Activated CD4-positive, alpha-beta T cell treated with anti-CD3 and anti-CD28 coated beads for 4 hours (primary cell): ENCODE measurements at places on chromosomes 12 and 14.

DNA sequence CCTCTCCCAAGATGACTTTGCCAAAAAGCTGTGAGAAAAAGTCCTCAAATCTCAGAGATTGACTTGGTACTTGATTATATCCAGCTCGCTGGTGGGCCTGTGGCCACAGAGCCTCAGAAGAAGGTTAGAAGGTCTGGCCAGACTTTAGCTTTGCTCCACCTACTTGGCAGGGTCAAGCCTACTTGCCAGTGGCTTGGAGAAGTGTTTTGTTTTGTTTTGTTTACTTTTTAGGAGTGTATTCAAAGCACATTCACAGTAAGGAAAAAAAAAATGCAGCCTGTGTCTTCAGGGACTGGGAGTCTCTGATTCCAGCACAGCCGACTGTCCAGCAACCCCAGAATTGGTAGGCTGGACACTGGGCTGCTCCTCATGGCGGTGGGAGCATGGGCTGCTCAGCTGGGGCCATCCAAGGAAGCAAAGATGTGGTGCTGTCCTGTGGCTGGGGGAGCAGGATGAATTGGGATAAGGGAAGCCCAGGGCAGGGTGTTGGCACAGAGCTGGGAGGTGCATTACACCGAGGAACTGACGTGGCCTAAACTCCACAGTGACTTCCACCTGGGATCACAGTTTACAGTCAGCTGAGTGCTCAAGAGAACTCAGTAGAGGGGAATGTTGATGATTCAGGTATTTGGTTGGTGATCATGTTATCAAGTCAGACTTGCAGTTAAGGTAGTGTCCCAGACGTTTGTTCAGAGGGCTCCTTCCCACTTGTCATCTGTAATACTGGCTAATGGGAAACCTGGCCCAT is 73.5 kb downstream of the PPP2R5C start:
- DNase-seq, result no peak

DNA sequence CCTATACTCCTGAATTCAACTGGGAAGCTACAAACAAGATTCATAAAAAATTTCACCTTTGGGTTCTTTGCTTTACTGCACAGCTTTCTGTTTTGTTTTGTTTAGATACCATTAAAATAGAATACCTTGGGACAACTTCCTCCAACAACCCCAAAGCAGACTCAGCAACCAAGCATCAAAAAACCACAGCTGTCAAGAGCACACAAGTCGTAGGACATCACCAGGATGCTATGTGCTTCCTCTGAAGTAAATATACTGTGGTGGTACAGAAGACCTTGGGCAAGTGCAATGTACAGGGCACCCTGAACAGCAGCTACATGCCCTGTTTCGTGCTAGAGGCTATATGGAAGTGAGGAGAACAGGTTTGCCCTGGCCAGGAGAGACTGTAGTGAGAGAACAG is 359.3 kb downstream of the BCL11B start:
- DNase-seq, result no peak

GRCh38 chr12:4084573-4084972 is 189.0 kb upstream of the CCND2 start:
- DNase-seq, result no peak

DNA sequence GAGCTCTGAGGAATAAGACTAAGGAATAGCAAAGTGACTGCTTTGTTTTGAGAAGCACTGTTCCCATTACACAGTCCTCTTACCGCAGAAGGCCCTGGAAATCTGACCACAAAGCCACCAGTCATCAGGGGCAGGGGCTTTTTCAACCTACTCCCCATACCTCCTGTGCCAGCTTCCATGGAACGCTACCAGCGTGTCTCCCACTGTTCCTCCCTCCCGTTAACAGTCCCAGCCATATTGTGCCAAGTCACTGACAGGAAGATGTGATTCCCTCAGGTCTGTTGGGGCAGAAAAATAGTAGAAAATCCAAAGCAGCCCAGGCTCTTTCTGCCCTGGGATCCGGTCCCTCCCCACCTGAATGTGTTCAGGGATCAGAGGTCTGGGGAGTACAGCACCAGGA is 46.6 kb upstream of the VPS33A start:
- no peak for DNase-seq

DNA sequence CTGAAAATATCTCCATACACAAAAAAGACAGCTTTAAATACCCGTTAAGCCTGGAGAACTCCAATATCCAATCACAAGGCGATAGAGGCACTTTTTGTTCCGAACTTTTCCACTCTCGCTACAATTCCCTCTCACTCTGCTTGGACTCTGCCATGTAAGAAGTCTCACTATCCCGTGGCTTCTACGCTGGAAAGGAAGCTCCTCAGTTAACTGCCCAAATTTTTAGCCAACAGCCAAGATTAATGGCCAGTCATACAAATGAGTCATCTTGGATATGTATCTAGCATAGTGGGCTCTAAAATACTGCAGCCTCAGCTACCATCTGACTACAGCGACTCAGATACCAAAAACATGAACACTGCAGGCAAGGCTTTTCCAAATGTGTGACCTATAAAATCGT is 45.5 kb upstream of the RERGL start:
- no peak for DNase-seq

DNA sequence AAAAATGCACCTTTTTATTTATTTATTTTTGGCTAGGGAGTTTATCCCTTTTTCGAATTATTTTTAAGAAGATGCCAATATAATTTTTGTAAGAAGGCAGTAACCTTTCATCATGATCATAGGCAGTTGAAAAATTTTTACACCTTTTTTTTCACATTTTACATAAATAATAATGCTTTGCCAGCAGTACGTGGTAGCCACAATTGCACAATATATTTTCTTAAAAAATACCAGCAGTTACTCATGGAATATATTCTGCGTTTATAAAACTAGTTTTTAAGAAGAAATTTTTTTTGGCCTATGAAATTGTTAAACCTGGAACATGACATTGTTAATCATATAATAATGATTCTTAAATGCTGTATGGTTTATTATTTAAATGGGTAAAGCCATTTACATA is 14.9 kb upstream of the SNAPC1 start:
- DNase-seq, result no peak

GRCh38 chr12:67410667-67411067 is 141.5 kb downstream of the CAND1 start:
- DNase-seq, result no peak

- DNase-seq, result no peak
Observed at GRCh38 chr12:22105542-22105941, 59.5 kb downstream of the CMAS start.

DNA sequence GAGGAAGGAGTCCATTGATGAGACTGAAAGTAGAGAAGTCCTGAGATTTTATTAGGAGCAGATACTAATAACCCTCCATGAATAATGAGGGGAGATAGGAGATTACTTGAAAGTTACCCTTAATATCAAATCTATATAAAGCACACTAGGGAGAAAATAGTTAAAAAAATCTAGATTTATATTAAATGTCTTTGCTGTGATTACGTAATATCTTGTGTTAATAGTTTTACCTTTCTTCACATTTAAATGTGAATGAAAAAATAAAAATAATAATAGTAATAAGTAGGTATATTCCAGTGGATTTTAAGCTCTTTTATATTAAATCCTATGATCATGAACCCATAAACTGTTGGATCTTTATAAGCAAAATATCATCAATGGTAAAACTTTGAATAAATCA is 267.3 kb upstream of the SYT10 start:
- DNase-seq, result no peak

DNA sequence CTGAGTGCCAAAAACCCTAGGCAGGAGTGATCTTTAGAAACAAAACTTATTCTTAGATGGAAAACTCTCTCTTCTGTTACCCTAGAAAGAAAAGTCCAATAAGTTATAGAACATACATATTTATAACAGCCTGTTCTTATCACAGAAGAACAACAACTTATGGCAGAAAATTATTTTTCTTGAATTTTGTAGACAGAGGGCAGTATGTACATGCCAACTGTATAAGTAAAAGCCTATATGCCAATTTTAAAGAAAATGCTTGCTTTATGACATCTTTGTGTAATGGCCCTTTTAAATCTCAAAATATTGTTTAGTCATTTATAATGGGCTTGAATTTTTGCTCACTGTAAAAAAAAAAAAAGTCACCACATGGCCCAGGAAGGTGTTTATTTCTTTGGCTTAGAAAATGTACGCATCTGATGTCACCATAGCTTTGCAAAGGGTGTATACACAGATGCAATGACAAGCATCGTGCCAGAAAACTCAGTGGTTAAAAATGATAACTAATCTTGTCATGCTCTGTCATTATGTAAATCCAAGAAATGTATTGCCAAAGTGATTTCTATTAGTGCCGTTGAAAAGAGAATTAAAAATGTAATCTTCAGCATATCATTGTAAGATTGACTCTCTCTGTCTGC is 38.3 kb upstream of the GRIP1 start:
- DNase-seq, result no peak

DNA sequence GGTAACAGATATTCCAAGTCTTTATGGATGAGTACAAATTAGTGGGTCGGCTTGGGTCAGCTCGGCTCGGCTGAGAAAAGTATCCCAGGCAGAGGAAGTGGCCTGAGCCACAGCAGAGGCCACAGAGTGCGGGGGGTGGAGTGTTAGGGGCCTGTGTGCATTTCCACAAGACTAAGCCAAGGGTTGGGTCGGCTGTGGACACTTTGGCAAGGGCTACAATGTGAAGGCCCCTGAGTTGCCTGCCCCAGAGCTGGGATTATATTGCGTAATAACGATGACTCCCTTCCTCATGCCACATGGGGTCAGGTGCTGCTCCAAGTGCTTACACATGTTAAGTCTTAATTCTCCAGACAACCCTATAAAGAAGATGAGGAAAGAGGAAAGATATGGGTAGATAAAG is 11.4 kb downstream of the EVL start:
- no peak for DNase-seq

GRCh38 chr12:75944905-75945432 is 86.6 kb downstream of the PHLDA1 start:
- no peak for DNase-seq

DNA sequence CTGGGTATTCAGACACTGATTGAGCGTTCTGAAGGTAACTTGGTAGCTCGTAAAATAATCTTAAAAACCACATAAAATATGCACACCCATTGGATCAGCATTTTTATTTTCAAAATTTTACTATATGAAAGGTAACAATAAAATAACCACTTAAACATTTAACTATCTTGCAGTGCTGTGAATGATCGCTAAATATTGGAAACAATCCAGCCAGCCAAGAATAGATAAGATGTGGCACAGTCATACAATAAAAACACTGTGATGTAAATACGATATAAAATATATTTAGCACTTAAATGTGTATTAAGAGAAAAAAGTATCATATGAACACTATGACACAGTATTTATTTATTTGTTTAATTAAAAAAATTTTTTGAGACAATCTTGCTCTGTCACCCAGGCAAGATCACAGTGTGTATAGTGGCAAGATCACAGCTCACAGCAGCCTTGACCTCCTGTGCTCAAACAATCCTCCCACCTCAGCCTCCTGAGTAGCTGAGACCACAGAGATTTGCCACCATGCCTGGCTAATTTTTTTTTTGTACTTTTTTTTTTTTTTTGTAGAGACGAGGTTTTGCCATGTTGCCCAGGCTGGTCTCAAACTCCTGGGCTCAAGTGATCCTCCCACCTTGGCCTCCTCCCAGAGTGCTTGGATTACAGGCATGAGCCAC is 39.4 kb downstream of the SDR9C7 start:
- no peak for DNase-seq

- no peak for DNase-seq
Observed at GRCh38 chr14:91118511-91119068, 4.7 kb downstream of the DGLUCY start.

- no peak for DNase-seq
Observed at GRCh38 chr12:72747111-72747849, 475.1 kb downstream of the TRHDE start.

DNA sequence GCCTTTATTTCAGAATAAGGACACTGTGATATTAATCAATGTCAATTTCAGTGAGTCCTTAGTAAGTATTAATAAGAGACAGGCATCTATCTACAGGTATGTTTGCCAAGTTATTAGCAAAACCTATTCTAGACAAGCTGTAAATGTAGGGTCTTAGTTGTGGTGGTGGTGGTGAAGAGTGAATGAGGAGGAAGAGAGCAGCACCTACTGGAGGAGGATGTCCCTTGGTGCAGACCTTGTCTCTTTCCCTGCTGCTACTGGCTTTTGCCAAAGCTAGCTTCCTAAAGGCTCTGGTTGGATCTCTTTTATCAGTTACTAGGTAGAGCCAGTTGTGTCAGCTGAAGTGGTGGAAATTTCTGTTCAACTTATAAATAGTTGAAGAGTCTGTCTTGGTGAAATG is 304.8 kb upstream of the ATP2B1 start:
- DNase-seq, result no peak

GRCh38 chr12:50402264-50403000 is 1.7 kb downstream of the LARP4 start:
- DNase-seq, result no peak

- DNase-seq, result no peak
Observed at GRCh38 chr12:3473171-3473570, 17.8 kb upstream of the PRMT8 start.

DNA sequence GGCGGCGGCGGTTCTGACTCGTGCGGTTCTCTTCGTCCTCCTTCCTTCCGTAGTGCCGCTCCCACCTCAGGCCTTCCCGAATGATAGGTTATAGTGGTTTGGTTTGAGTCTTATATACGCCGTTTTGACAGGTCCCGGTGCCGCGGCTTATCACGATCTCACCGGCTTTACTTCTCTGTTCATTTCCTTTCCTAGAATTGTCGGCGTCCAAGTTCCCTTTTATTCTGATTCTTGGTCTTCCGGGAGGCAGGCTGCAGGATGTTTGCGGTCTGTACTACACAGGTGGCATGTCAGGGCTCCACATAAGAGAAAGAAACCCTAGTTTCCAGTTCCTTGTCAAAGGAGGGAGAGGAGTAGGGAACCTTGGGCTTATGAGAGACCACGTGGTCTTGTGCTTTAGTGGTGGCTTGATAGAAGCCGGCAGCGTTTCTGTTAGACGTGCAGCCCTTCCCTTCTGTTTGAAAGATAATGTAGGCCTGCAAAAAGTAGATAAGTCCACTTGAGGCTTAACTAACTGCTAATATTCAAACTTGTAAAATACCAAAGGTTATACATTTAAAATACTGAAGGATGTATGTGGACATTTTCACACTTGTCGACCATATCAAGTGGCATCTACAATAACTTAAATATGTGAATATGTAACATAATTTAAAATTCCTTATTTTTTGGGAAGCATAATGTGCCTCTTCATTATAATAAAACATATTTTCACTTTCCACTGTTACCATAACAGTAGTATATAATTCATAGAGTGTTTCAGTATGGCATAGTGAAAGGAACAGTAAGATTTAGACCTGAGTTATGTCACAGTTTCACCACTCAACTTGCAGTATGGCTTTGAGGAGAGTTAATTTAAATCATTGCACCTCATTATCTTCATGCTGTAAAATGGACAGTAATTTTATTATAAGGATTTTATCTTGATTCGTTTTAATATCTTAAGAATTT is 804 bp downstream of the USP15 start:
- peak; percentile 61 for DNase-seq

DNA sequence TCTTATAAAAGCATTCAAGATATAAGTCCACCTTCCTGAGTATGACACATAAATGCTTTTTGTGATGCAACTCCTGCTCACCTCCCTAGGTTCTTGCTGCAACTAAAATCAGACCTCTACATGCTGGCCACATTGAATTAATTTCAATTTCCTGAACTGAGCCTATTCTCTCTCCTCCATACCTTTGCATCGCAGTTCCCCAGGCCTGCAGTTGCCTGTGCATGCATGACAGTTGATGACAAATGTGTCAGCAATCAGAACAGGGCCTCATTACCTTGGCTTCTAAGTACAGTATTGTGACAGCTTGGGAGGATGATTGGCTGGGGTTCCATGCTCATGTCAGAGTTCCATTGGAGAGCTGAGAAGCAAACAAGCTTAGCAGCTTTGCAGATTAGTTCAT is 3.9 kb upstream of the TM7SF3 start:
- DNase-seq, result no peak

- DNase-seq, result no peak
Observed at GRCh38 chr14:94478420-94478819, 2.4 kb upstream of the SERPINA9 start.

- no peak for DNase-seq
Observed at GRCh38 chr12:121167951-121168350, 35.3 kb downstream of the P2RX7 start.
